ENCODE measurements at places on chromosomes 1 and 21. TPM values are rescaled to one million over a fixed set of nuclear protein-coding genes. Genes with fewer than 3 reads are reported as not detected.

PLEKHM2 gene
- 32.3 TPM for polyA plus RNA-seq

KIAA0040 gene
- polyA plus RNA-seq, result 0.18 TPM

TRIM67 gene
- polyA plus RNA-seq, result 0.02 TPM

GJC2 gene
- polyA plus RNA-seq, result 1.3 TPM

ANP32E gene
- polyA plus RNA-seq, result 22.4 TPM

RPE65 gene
- polyA plus RNA-seq, result not detected

CRYAA gene
- not detected for polyA plus RNA-seq

TDRD5 gene
- not detected for polyA plus RNA-seq

LCE1D gene
- polyA plus RNA-seq, result not detected

OLFML2B gene
- polyA plus RNA-seq, result 7.9 TPM

PYHIN1 gene
- polyA plus RNA-seq, result not detected

CDA gene
- polyA plus RNA-seq, result 4.2 TPM

OR2AK2 gene
- polyA plus RNA-seq, result not detected

RNF207 gene
- 2.6 TPM for polyA plus RNA-seq

GCSAML gene
- not detected for polyA plus RNA-seq

CCDC17 gene
- polyA plus RNA-seq, result 0.05 TPM

PLA2G2D gene
- polyA plus RNA-seq, result not detected

NUDT4B gene
- polyA plus RNA-seq, result 17.5 TPM

IL20 gene
- not detected for polyA plus RNA-seq

EFNA3 gene
- polyA plus RNA-seq, result 0.30 TPM

LCK gene
- not detected for polyA plus RNA-seq

BSND gene
- polyA plus RNA-seq, result not detected

FNDC5 gene
- polyA plus RNA-seq, result 0.38 TPM

AMY1C gene
- polyA plus RNA-seq, result not detected

UBASH3A gene
- polyA plus RNA-seq, result not detected

GNAT2 gene
- polyA plus RNA-seq, result 0.22 TPM

TMEM183A gene
- 75.3 TPM for polyA plus RNA-seq

UBXN11 gene
- polyA plus RNA-seq, result 6.5 TPM

CHI3L2 gene
- polyA plus RNA-seq, result 3.8 TPM

LORICRIN gene
- polyA plus RNA-seq, result not detected

AIRE gene
- polyA plus RNA-seq, result not detected

CR2 gene
- polyA plus RNA-seq, result not detected

TCHH gene
- not detected for polyA plus RNA-seq

ELOVL1 gene
- 172 TPM for polyA plus RNA-seq

EVA1B gene
- polyA plus RNA-seq, result 27.1 TPM

PTGFRN gene
- polyA plus RNA-seq, result 0.72 TPM

APOBEC4 gene
- polyA plus RNA-seq, result not detected

DNAJC28 gene
- polyA plus RNA-seq, result 2.1 TPM

CCDC190 gene
- 0.36 TPM for polyA plus RNA-seq

PTGS2 gene
- polyA plus RNA-seq, result 5.2 TPM

CD1D gene
- not detected for polyA plus RNA-seq

ERICH3 gene
- polyA plus RNA-seq, result not detected

OR2W3 gene
- polyA plus RNA-seq, result 3.2 TPM

THEM5 gene
- not detected for polyA plus RNA-seq

OR10Z1 gene
- polyA plus RNA-seq, result not detected

All from fibroblast of lung (primary cell).